ENCODE measurements at places on chromosomes 1 and 21.

- DNase-seq, result peak; percentile 42
Measured at GRCh38 chr1:202192770-202193613, 607 bp upstream of the LGR6 start.

DNA sequence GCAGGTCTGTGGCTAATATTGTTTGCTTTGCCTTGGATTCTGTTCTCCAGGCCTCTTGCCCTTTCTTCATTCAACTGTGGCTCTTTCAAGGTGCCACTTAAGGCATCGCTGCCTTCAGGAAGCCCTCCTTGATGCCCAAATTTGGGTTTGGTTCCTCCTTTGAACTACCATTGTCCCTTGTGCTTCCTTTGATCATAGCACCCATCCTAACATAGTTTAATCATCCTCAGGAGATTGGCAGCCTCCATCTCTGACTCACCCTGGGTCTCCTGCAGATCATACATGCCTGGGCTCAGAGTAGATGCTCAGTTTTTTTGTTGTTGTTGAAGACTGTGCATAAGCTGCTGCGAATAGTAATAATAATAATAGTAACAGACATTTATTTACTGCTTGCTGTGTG, 54.4 kb upstream of the ACOT11 start:
- no peak for DNase-seq

GRCh38 chr1:156086256-156086662, 4.0 kb upstream of the MEX3A start:
- no peak for DNase-seq

- DNase-seq, result no peak
Measured at GRCh38 chr1:84301004-84301784, at the start of gene SAMD13. TSS of gene SAMD13 (plus strand) at chr1:84301708. CDS start at chr1:84303235, 1,527 bp downstream.

GRCh38 chr1:86822459-86822858, 91.5 kb downstream of the SELENOF start:
- no peak for DNase-seq

- DNase-seq, result no peak
Measured at GRCh38 chr1:229922249-229922648, 144.8 kb upstream of the GALNT2 start.

DNA sequence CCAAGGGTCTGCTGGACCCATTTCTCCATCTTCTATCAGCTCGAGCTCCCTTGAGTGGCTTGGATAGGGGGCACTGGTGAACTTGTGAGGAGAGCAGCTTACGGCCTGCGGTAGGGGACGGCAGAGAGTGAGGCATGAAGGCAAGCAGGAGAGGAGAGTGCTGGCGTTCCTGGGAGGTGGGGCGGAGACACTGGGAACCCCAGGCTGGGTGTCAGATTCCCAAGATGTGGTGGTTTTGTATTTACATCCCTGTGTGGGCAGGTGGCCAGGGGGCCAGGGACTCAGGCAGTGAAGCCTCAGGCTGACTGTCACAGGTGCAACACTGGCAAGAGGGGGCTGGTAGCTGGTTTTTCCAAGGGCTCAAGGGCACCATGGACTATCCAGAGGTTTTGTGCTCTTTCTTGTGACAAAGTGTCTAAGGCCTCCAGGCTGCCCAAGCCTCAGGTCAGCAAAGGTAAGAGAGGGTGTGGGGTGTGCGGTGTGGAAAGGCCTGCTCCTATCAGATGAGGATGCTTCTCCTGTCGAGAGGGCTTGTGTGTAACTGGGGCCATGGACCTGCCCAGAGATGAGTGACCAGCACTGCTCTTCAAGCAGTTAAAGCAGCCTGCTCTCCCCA, 45.1 kb upstream of the ROR1 start:
- DNase-seq, result no peak

GRCh38 chr1:44250068-44250781, 37.0 kb downstream of the DMAP1 start:
- DNase-seq, result no peak

DNA sequence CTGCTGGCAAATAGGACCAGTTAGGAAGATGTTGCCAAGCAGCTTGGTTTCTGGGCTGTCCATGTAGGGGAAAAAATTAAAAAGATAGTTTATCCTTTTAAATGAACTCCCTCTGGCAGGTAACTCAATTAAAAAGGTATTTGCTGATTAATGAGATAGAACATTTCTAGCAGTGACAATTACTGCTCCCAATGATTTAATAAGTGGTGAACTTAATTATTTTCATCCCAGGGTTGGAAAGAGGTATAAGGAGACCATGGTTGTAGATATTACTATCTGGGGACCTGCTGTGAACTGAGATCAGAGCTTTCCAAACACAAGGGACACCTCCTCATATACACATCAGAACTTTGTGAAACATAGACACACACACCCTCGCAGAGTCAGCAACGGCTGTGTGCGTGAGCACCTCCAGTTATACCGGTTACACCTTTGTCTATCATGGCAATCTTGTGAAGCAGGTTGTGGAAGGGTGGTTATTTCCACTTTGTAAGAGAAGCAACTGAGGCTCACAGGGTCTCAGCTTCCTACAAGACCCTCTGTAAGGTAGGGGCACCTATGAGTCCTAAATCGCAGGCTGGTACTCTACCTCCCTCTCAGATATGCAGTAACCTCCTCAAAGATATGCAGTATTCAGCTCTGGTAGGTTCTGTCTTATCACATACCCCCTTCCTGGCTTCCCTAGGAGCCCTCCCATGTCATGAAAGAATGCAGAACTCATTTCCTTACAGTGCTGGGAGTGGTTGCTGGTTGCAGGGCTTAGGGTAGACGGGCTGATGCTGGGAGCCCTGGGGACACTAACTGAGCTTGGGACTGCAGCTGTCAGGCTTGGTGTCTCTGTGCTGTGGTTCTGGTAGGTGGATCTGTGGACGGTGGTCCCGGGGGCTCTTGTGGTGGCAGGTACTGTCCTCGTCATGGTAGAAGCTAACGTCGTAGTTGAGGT, 18.5 kb upstream of the MAGOH start:
- DNase-seq, result no peak

- DNase-seq, result no peak
Measured at GRCh38 chr21:30234643-30235042, 18.7 kb upstream of the CLDN8 start.

GRCh38 chr1:46532095-46532494, 19.4 kb downstream of the KNCN start:
- DNase-seq, result no peak

GRCh38 chr1:153444078-153444477, 16.4 kb downstream of the S100A7 start:
- no peak for DNase-seq

- DNase-seq, result no peak
Measured at GRCh38 chr1:161106431-161106830, 8.3 kb downstream of the KLHDC9 start.

- no peak for DNase-seq
Measured at GRCh38 chr1:219506936-219507335, 106.0 kb downstream of the ZC3H11B start.

Measured in amniotic stem cell (primary cell).